ENCODE measurements at places on chromosomes 2 and 18.

DNA sequence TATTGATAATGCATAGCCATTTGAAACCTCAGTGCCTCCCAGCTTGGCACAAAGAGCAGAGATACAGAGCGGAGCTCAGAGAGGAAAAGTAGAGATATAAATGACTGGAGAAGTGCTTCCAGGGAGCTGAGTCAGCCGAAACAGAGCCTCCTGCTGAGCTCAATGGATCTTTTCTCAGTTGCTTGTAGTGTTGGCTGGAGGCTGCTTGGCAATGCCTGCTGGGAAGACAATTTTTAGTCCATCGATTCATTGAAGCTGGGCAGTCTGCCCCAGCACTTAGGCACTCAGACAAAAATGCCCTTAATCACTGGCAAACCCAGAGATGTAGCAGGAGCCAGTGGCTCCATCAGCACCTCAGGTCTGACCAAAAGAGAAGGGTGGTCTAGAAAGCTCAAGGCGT lies 81.3 kb upstream of the SETBP1 start:
- DNase-seq = peak; percentile 76

DNA sequence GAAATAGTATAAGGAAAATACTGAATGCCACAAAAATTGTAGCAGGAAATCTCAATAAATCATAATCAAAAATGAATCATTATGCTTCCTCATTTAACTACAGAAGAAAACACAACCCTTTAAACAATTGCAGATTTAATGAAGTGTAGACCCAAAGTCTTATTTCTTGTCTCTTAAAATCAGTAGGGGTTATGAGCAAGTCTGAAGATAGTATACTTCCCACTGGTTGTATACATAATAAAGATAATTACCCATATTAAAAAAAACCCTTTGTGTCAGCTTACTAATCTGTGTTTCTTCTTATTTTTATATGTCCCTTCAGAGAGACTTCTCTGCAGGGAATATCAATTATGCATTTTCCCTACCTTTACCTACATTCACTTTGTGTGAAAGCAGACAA lies 504.7 kb downstream of the ERBB4 start:
- no peak for DNase-seq

- DNase-seq = no peak
Observed at GRCh38 chr2:46393347-46393820, 86.0 kb upstream of the TMEM247 start.

DNA sequence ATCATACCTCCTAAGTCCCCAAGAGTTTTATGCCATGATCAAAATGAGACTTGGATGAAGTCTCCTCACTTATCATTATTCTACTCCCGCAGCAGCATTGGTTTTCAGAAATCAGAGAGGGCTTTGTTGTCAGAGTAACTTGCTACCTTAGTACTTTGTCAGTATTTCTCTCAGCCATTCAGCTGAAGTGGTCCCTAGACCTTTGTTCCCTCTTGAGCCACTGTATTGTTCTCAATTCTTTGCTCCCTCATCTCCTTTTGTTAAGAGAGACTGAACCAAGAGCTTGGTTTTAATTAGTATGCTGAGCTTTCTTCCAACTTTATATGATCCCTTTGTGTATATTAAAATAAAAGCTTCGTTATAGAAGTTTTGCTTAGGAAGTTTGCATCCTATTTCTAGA lies 133.4 kb downstream of the DOCK10 start:
- DNase-seq = no peak

GRCh38 chr2:167353605-167354280 lies 465.5 kb downstream of the XIRP2 start:
- no peak for DNase-seq
